ENCODE measurements at places on chromosomes 2 and 18.

DNA sequence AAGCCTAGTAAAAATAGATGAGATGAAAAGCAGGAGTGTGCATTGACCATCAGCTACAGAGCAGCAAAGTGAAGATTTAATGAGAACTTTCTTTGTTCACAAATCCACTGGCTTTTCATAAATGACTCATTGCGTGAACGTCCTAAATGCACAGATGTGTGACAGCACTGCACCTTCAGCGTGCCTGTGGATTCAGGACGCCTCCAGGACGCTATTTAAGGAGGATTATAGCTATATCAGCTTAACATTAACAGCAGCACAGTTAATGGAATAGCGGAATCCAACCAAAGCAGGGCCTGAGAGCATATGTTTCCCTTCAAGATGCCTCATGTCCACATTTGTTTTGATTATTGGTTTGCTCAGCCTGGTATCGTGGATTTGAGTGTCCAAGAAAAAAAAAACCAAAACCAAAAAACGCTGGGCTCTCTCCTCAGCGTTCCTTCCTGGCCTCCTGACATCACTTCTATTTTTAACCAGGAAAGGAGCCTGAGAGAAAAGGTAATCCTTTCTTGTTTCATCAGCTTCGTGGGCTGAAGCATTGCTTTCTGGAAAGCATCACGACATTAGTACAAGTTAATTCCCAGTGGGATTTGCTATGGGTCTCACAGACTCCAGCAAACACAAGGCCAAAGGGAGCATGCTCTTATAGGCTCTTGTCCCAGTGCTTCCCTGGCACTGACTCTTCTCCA is 447.0 kb upstream of the SMIM21 start:
- no peak for DNase-seq

GRCh38 chr2:179521944-179522343 is 257.3 kb upstream of the SESTD1 start:
- no peak for DNase-seq

- no peak for DNase-seq
Observed at GRCh38 chr2:219559156-219559915, 12.0 kb downstream of the OBSL1 start.

- no peak for DNase-seq
Observed at GRCh38 chr2:1813371-1813770, 69.1 kb upstream of the PXDN start.

DNA sequence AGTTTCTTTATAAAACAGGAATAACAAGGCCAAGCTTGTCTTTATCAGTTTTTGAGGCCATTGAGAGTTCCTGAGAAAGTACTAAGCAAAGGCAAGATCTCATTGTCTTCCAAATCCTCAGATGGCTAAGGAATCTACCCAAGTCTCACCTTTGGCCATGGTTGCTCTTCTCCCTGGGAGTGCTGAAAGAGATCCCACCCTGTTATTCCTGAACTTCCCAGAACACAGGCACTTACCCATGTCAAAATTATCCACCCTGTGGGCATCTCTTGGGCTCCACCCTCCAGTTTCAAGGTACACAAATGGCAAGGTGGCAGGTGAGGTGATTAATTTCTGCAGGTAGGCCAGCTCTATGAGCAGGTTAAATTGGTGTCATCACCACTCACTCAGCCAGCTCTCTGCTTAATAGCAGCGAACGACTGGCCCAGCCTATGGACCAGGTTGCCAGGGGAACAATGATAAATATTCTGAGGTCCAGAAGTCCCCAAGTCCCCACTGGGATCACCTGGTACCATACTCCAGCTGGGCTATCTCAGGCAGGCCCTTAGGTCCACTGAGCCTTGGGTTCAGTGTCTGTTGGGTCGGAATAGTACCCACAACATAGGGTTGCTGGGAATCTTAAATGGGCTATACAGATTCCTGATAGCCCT is 2.3 kb upstream of the SPRED2 start:
- DNase-seq = no peak
